ENCODE measurements at places on chromosomes 13 and 19.

GRCh38 chr13:39364947-39365468, 238.0 kb downstream of the LHFPL6 start:
- DNase-seq: no peak

- no peak for DNase-seq
These were observed 12.7 kb upstream of the PTBP1 start for GRCh38 chr19:784541-784940.

DNA sequence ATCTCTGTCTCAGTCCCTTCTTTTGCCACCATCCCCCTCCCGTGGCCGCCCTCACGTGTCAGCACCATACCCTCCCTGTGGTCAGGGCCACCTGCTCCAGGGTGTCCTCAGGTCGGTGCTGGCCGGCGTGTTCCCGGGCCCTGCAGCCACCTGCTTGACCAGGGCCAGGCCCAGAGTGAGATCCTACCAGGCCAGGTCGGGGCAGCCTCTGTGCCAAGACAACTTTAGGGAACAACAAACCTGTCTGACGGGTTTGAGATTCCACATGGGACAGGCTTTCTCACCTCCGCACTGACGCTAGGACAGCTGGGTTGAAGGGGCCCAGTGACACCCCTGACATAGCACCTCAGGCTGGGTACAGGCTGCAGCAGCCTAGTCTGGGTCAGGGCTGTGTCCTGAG, 7.5 kb upstream of the SBNO2 start:
- no peak for DNase-seq

GRCh38 chr13:50918567-50918966, 9.0 kb downstream of the RNASEH2B start:
- DNase-seq: no peak

- no peak for DNase-seq
These were observed 1.2 kb upstream of the HIF3A start for GRCh38 chr19:46295401-46296201.

- no peak for DNase-seq
These were observed 143.6 kb upstream of the SLITRK1 start for GRCh38 chr13:84025824-84026223.

- DNase-seq: no peak
These were observed 106.1 kb downstream of the ABCC4 start for GRCh38 chr13:95195146-95195545.

- DNase-seq: no peak
These were observed 13.8 kb downstream of the EPS8L1 start for GRCh38 chr19:55089342-55089944.

- no peak for DNase-seq
These were observed 23.3 kb downstream of the UFM1 start for GRCh38 chr13:38372820-38373383.

DNA sequence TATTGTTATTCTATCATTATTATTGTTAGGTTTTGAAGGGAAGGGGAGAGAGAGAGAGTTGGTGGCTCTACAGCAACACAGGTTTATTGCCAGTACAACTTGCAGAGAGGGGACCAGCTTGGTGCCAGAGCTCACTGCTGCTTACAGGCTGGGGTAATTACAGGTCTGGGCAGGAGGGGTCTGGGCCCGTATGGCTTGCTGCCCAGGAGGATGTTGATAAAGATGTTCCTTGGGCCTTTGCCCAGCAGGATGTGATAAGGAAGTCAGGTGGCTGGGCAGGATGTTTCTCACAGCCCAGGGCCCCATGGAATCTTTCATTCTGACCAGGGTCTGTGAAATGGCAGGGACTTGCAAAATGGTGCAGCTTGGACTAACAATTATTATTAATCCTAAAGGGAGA, 64.2 kb upstream of the ZNF599 start:
- DNase-seq: no peak

- DNase-seq: no peak
These were observed 101.2 kb downstream of the TNFRSF19 start for GRCh38 chr13:23671377-23671776.

DNA sequence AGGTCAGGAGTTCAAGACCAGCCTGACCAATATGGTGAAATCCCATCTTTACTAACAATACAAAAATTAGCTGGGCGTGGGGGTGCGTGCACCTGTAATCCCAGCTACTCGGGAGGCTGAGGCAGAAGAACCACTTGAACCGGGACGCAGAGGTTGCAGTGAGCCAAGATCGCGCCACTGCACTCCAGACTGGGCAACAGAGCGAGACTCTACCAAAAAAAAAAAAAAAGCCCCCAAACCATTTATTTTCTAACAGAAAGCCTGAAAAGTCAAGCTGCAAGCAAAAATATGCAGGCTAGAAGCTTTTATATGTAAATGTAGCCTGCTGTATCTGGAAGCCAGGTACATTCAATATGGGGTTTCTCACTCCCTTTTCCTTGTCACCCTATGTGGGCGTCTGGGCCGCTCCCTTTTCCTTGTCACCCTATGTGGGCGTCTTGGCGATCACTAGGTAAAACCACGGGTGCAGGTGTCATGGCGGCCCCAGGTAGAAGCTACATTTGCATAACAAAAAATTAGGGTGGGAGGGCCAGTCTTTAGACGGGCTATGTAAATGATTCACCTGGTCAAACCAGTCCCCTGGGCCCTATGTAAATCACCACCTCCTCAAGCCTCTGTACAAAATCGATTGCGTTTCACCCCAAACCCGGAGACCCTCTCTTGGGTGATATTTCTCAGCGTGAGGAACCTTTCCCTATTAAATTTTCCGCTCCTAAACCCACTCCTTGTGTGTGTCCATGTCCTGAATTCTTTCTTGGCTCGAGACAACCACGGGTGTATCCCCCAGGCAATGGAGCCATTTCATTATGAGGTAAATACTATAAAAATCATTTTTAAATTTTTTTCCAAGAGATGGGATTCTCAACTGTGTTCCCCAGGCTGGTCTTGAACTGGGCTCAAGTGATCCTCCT, 2.1 kb downstream of the TRIM13 start:
- no peak for DNase-seq

GRCh38 chr13:51343475-51343874, 4.0 kb downstream of the SERPINE3 start:
- no peak for DNase-seq

DNA sequence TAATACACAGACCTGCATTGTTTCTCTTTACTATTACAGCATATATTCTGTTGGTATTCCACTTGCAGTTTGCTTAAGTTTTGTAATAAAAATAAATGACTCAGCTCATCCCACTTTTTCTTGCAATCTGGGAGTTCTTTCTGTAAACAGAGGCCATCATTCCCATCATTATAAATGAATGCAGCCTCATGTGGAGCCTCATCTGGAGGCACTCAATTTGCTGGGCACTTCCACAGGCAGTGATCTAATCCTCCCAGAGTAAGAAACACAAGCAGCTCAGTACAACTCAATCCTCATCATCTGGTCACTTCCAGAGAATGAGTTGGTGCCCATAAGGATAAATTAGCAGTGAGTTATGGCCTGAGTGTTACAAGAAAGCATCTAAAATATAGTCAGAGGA, 2801.9 kb downstream of the PCDH9 start:
- no peak for DNase-seq

Data from astrocyte of the cerebellum (primary cell).